ENCODE measurements at places on chromosomes 12 and 14. TPM values are rescaled to one million over a fixed set of nuclear protein-coding genes. Genes with fewer than 3 reads are reported as not detected.

Gene IAPP
- total RNA-seq, result under 0.01 TPM

Gene KRT4
- total RNA-seq, result not detected

Gene AMN
- total RNA-seq, result under 0.01 TPM

DNA sequence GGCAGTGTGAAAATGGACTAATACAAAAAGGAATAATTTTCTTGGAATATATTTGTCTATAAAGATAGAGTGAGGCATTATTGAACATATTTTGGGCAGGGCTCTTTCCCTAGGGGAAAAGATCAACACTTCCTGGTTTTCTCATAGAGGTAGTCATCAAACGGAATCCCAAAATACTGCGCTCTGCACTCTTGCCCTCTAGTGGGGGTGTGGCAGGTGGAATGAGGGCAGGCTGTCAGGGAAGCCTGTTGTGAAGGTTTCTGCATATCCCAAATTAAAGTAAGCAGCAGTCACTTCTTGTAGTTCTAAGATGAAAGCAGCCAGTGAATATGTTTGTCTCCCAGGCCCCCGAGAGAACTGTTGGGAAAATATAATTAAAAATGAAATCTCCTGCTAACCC is 666.8 kb upstream of the TMEM132C start:
- DNase-seq, result no peak

- no peak for DNase-seq
Measured at GRCh38 chr14:50828721-50829488, 2.1 kb downstream of the NIN start.

DNA sequence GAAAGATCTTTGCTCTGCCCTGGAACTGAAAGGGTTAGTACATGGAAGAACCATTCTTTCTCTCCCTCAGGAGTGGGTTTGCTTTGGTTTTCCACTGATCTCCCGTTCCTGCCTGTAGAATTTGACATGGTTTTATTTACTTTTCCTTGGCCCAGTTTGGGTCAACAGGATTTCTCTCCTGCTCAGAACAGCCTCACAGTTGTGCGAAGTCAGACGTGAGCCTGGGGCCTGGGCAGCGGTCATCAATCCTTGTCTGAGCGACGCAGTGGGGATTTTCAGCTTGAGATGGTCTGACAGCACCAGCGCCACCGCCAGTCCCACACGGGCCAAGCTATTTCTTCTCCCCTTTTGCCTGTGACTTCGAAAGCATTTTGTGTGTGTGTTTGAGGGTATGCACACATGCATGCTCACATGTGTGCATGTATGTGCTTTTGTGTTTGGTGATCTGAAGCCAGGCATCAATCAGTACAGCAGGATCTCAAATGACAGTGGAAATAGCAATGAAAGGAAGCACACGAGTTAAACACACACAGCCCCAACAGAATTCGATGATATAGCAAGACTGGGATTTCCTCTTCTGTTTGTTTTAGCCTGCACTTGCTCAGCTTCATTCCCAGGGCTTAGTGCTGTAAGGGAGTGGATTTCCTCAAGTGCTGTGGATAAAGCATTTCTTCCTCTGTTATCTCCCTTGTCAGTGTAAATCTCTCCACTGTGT is 58.3 kb downstream of the SMOC1 start:
- no peak for DNase-seq

GRCh38 chr12:128578045-128578444 is 245.7 kb downstream of the SLC15A4 start:
- DNase-seq, result no peak

DNA sequence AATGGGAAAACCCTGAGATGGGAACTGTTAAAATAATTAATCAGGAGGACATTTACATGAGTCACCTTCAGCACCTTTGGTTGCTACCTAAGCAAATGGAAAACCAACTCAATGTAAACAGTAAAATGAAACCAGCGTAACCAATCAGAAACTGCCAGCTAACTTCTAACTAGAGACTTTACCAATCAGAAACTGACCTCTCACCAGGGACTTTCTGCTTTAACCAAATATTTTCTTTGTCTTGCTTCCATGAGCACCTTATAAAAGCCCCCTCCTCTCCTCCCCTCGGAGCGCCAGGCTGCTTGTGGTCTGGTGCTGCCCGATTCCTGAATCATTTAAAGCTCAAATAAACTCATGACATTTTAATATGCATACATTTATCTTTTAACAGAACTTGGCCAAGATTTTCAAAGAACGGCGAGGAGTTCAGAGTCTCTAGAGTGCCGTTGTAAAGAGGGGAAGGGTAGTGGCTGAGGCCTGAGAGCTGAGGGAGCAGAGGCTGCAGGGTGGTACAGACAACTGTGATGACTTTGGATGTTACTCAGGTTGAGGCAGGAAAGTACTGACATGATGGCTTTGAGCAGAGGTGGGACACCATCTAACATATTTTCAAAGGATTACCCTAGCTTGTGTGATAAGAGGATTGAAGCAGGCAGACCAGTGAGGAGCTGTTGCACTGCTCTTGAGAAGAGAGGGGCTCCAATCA is 183.6 kb downstream of the CRADD start:
- no peak for DNase-seq

Measured in frontal cortex (tissue), 4 donors.